DMS79 treated with DMSO at 0.1 percent for 48 hours (cell line): ENCODE measurements at places on chromosomes 3 and 15.

GRCh38 chr3:182967218-182968204 is 12.8 kb downstream of the DCUN1D1 start:
- no peak for DNase-seq

DNA sequence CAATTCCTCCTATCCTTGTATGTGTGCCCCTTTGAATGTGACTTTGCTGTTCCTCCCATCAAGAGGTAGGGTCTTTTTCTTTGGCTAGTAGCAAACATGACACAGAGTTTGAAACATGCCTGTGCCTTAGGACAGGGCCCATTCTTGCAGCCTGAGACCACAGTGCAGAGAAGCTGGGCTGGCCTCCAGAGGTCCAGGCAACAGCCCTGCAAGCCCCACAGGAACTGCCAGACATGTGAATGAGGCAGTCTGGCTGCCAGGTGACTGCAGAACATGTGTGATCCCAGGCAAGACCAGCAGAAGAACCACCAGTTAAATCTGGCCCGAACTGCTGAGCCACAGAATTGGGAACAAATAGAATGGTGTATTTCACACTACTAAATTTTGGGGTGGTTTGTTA is 1.2 kb upstream of the HGD start:
- no peak for DNase-seq

GRCh38 chr15:67074886-67075229 is 9.5 kb downstream of the SMAD3 start:
- DNase-seq: no peak

- DNase-seq: peak; percentile 96
Observed at GRCh38 chr3:138774529-138775253, 60.0 kb downstream of the PIK3CB start.

DNA sequence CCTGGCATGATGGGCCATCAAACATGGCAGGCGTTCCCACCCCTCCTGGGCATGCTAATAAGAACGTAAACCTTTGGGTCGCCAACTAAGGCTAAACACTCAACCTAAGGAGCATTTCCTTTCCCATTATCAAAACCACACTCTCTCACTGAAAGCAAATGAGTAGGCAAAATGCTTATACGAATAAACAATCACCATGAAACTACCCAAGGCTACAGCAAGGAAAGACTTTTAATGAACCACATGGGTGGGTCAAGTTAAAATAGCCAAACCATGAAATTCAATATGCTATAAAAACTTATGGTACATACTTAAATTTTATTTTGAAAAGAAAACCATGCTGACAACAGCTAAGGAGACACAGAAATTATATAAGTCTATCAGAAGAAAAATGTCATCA is 180.6 kb downstream of the OSBPL10 start:
- no peak for DNase-seq

DNA sequence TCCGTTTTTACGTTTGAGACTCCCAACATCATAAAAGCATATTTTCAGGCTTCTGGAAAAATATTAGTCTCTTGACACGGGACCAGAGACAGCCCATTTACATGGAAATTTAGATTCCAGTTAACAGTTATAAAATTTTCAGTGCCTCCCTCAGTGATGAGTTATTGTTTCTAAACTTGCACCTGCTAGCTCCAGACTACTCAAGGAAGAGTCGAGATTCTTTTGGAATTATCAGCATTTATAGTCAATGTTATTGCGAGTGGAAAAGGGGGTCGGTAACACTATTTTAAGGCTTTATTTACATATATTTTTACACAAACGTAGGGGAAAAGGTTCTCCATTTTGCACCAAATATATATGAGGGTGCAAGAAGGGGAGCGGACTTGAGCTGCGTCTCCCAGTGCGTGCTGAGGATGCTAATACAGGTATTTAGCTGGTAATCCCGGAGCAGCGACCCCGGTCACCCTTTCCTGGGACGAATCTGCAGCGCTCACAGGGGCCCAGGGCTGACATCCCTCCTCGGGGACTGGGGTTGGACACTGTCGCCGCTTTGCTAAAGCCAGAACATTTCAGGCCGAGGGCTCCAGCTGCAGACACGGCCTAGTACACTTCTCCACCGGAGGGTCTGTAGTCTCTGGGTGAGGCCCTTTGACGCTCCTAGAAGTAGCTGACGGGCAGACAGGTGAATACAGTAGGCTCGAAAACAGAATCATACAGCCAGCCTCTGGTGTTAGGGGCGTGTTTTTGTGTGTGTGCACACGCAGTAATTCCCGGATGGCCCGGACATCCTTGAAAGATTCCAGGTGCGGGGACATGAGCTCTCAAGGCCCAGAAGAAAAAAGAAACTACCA is 729 bp upstream of the ZBTB11 start:
- DNase-seq: no peak

- DNase-seq: no peak
Observed at GRCh38 chr15:45644437-45644836, 9.6 kb downstream of the SQOR start.

DNA sequence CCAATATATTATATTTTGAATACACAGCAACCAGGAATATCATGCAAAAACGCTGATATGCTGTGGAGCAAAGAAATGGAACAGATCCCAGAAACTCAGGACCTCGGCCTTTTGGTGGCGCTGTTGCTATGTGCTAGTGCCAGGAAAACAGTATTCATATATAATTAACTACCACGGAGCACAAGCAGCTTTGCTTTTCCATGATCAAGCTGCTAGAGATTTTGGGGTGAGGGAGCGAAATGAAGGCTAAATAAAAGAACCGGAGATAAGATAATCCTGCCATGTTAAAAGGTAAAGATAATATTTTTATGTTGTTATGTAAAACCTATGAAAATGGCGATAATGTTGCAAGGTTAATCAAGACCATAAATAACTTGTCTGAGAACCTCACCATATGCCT is 157.7 kb upstream of the FAM3D start:
- DNase-seq: peak; percentile 11

DNA sequence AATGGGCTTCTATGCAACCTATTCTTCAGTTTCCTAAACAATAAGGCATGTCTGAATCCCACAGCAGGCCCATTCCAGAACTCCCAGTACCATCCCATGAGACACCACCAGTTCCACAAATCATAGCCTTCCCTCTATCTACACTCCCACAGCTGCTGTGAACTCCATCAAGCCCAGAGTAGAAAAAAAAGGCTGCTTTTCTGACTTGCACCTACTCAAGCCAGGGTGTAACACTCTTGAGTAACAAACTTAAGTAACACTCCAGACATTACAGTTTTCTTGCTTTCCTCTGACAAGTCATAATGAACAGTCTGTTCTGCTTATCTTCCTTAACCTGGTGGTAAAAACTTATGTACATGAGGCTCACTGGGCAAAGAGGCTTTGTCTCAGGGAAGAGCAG is 283.1 kb downstream of the NFKBIZ start:
- DNase-seq: no peak

DNA sequence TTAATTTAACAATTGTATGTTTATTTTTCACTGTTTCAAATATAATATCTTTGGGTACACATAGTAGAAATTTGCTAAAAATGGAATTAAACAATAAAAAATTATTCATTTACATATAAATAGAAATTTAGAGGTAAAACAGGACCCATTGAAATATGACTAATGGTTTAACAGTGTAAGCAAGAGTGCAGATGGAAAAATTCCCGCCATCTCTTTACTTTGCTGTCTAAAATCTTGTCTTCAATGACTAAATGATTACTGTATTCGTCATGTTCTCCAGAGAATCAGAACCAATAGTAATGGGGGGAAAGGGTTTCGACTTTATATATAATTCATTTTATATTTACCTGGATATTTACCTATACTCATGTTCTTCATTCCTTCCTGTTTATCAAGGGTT is 163.1 kb downstream of the IL1RAP start:
- DNase-seq: no peak

DNA sequence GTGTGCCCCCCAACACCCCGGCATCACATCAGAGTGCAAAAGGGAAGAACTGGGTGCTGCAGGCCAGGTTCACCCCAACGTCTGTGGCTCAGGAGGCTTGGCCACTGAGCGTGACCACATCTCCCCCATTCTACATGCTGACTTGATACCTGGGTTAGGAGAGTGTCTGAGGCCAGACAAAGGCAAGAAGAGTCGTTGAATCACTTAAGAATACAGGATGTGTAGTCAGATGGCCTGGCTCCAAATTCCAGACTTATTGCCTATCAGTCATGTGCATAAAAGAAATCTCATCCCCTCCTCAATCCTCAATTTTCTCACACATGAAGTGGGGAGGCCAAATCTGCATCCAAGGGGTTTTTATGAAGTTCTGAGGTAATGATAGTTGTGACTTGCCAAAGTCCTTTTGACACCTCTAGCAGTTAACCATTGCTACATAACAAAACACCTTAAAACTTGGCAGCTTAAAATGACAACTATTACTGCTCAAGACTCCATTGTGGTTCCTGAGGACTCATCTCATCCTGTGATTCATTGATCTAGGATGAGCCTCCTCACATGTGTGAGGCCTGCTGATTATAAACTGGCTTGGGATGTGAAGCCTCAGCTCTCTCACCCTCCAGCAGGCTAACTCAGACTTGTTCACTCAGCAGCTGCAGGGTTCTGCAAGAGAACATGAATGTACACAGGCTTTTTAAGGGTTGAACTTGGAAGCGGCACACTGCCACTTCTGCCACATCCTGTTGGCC is 138.8 kb upstream of the TLE3 start:
- peak; percentile 22 for DNase-seq

- DNase-seq: peak; percentile 29
Observed at GRCh38 chr3:56681984-56682461, 1.0 kb downstream of the TASOR start.

DNA sequence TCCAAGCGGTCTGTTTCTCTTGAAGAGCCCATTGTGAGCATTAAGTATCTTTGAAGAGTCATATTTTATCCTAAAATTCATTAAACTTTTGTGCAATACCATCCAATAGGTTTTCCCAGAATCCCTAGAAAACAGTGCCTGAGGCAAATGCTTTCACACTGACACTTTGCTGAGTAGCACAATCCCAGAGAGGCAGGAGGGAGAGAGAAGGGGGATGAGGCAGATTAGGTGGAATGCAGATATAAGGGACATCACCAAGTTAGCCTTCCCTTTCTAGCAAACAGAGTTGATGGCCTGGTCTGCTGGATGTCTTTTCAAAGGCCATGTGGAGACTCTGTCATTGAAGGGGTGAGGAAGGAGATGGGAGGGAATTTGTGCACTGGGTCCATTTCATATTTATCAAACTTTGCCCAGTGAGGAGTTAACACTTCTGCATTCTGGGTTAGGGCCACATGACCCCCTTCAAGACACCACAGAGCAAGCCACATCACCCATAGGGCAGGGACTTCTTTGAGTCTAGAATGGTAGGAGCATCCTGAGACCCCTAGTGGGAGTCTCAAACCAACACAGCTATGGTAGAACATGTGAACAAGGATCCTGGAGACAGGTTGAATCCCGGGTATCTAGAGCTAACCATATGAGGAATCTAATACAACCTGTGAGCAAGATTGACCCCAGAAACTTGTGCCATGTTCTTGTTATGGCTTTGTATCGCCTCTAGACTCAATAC is 32.0 kb upstream of the SEMA6D start:
- DNase-seq: no peak

- DNase-seq: no peak
Observed at GRCh38 chr15:100156201-100156600, 185.6 kb downstream of the ADAMTS17 start.

GRCh38 chr3:82137050-82137449 is 375.6 kb upstream of the GBE1 start:
- no peak for DNase-seq

DNA sequence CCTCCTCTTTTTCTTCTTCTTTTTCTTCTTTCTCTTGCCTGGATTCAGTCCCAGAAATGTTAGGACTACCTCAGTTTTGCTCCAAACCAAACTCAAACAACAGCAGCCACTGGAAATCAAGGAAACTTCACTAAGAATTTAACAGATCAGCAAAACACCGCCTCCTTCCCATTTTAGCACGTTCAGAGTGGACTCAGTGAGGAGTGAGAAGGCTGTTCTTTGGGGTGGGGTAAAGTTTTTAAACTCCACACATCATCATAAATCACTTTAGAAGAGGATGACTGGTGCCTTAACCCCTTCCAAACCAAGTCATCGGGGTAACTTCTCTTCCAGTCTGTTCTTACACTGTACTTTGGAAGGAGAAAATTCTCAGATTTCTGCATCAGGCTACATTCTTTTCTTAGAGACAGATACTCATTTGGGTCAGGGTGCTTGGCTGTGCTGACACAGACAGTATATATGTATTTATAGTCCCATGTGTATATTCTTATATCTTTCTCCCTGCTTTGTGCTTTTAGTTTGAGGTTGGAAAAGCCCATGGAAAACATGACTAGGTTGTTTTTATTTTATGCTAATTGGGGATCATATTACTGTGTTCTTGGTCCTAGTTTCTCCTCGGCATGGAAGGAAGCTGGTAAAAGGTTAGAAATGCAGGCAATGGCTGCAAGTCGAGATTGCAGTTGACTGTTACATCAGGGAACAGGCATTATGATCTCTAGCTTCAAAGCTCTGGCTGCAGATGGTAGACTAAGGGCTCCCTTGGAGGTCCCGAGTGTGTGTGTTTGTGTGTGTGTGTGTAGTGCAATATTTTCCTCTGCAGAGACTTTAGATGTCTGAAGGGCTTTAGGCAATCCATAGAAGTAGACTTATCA is at the start of gene CCDC80:
TSS of gene CCDC80 (minus strand) at position 214 of the 872 bp plus-strand sequence. CDS start 1,238 bp downstream, outside the sequence.
- DNase-seq: no peak

GRCh38 chr15:85597155-85597815 is 197.4 kb downstream of the KLHL25 start:
- no peak for DNase-seq

DNA sequence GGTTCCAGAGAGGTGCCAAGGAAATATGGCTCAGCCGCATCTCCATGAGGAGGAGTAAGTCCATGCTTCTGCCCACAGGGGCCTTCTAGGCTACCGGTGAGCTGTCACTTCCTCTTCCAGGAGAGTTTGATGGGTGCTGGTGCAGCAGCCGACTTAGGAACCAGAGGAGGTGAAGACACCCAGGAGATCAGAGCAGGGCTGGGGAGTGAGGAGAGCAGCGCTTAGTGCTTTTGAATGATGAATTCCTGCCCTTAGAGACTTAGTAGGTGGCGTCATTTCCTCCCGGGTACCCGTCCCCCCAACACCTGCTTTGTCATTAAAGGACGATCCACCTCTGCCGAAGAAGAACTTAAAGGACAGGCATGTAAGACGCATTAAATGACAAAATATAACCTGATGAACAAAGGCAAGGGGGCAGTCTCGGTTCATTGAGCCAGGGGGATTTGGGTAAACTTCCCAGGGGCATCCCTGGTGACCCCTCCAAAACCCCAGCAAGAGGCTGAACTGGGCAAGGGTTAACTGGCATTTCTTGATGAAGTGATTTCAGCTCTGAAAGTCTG is 67.6 kb downstream of the HES1 start:
- DNase-seq: peak; percentile 61

GRCh38 chr3:34363881-34364280 is 565.5 kb downstream of the PDCD6IP start:
- no peak for DNase-seq

DNA sequence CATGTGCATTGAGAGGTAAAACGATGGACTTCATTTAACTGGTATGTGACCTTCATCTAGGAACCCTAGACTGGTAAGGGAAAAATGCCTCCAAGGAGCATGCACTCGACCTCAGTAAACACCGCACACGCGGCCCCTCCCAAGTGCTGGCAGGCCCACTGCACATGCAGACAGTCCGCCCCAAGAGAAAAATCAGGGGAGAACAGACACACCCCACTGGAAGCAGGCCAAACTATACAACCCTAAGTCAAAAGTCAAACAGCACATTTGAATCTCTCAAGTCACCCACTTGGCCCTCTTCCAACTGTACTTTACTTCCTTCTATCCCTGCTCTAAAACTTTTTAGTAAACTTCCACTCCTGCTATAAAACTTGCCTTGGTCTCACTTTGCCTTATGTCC is 250.1 kb upstream of the HES1 start:
- DNase-seq: no peak
